GM20000 (cell line): ENCODE measurements at places on chromosomes 5 and 9.

- peak; percentile 57 for DNase-seq
These were observed 276.5 kb downstream of the ARHGEF28 start for GRCh38 chr5:73902327-73903051.

GRCh38 chr5:149317281-149318048, 27.8 kb upstream of the GRPEL2 start:
- DNase-seq: peak; percentile 71

- DNase-seq: no peak
These were observed 77.3 kb downstream of the AMBP start for GRCh38 chr9:114000671-114001409.

DNA sequence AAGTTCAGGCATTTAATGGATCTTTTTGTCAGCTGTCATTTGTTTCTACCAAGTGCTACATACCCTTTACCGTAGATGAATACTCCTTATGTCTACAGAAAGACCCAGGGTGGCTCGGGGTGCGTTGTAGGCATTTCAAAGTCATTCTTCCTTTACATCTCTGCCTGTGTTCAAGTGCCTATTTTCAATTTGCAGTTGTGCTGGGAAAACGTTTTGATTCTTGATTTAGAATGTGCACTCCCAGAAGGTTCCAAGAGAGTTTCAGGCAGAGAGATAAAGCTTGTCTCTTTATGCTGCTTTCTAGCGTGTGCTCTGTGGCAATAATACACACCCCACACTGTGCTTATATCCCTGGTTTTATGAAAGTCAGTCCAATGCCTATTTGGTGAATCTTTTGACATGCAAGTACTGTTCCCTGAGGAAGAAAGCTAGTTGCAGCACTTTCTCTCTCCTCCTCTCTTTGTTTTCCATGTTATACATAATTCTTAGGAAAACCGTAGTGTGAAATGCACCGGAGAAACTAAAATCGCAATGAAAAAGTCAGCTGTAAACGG, 828.1 kb upstream of the ZNF608 start:
- DNase-seq: no peak

- no peak for DNase-seq
These were observed 82.5 kb downstream of the NFIB start for GRCh38 chr9:14231196-14231990.

GRCh38 chr9:125284855-125285254, 23.2 kb downstream of the GAPVD1 start:
- DNase-seq: no peak

- no peak for DNase-seq
These were observed 60.2 kb upstream of the SRP19 start for GRCh38 chr5:112800891-112801290.

DNA sequence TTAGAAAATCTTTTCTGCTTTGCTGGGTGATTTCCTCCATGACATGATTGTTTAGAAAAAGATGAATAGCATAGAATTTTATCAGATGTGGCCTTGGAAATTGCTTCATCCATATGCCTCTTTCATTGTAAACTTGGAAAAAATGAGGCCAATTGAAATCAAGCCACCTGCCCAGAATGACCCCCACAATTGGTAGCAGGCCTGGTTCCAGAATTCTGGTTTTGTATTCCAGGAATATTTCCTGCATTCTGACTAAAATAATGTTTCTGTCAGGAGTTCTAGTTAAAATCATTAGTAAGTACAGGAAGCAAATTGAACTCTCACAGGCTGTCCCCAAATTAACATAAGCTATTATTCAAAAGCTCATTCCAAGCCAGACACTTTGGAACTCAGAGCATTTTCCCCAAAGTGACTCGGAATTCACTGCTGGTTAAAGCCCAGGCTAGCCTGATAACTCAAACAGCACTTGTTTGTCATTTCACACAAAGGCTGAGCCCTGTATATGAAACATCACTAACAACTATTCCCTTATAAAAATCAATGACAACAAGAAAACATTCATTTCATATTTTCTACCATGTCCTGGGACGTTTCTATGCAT, 75.1 kb upstream of the ADCY2 start:
- no peak for DNase-seq

- no peak for DNase-seq
These were observed 151.0 kb downstream of the FER start for GRCh38 chr5:108898707-108899106.

GRCh38 chr5:55324815-55325418, 17.1 kb downstream of the MTREX start:
- peak; percentile 25 for DNase-seq

- DNase-seq: no peak
These were observed 507.3 kb downstream of the CTNND2 start for GRCh38 chr5:11396917-11397316.

GRCh38 chr5:15007646-15008045, 136.1 kb upstream of the ANKH start:
- DNase-seq: no peak

DNA sequence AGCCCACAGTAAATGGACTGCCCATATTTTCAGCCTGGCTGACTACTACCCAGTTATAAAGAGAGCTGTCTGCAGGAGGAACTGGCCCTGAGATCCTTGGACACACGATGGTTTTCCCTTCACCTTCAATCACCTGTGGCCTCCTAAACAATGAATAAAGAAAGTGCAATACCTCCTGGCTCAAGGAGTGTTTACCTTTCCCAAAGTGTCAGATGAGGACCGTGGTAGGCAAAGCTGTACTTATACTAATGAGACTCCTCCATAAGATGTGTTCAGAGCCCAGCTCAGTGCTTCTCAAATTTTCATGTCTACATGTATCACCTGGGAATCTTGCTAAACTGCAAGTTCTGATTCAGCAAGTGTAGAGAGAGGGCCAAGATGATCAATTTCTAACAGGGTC, 284.5 kb upstream of the VLDLR start:
- DNase-seq: no peak

GRCh38 chr5:32984851-32985610, 273.9 kb downstream of the NPR3 start:
- DNase-seq: no peak

DNA sequence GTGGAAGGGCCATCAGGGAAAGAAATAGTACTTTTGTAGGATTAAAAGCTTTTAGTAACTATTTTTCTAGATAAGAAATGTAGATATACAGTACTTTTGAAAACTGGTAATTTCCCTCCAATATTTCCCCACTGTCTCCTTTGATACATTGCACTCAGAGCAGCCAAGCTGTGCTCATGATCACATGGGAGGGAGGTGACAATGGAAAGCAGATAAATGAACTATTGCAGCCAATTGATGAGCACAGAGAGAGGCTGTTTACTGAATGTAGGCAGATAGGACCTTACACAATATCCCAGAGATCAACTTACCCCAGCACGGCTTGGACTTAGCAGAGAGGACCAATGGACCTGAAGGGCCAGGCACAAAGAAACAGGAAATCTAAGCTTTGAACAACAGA, 178.0 kb upstream of the NREP start:
- DNase-seq: no peak

GRCh38 chr9:34072410-34072809, 23.7 kb upstream of the UBAP2 start:
- DNase-seq: no peak

DNA sequence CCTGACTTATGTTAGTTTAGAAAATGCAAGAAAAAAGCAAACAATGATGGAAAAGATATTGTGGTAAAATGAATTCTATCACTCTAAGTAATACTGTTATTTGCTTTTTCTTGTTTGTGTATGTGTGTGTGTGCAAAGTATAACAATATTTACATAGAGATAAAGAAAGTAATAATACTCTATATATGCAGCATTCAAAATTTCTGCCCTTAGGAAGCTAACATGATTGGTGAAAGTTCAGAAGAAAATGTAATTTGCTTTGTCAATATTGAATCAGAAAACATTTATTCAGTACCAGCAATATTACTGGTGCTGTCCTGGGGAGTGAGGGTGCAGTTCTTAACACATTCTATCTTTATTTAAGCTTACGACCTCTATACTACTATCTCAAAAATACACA, 12.9 kb upstream of the PRDM9 start:
- DNase-seq: no peak

DNA sequence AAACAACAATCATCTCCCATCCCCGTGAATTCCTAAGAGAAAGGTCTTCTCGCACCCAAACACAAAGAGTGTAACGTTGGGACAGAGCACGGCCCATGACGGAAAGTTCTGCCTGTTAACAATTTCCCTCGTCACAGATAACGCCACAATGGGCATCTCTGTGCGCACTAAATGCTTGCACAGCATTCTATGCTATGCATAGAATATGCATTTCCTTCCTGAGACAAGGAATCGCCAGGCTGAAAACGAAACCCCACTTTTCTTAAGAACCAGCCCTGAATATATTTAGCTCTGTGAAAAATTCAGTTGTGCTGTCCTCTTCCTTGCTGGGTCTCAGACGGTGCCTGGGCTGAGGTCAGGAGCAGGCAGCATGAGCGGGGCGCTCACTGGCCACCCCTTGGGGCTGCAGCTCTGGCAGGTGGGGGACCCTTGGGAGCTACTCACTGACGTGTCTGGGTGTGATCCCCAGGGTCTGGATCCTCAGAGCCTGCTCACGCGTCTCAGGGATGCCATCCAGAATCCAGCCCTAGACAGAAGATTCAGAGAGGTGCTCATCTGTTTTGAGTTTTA, 49.8 kb downstream of the AK8 start:
- no peak for DNase-seq

DNA sequence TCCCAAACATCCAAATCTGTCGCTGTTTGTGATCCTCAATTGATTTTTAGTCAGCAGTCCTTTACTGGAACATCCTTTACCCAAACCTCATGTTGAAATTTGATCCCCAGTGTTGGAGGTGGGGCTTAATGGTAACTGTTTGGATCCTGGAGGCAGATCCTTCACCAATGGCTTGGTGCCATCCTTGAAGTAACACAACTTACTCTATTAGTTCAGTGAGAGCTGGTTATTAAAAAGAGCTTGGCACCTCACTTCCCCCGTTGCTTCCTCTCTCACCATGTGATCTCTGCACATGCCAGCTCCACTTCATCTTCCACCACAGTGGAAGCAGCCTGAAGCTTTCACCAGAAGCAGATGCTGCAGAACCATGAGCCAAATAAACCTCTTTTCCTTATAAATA, 40.3 kb downstream of the DNAJB5 start:
- DNase-seq: no peak

GRCh38 chr5:171424726-171425125, 5.3 kb downstream of the FGF18 start:
- no peak for DNase-seq

DNA sequence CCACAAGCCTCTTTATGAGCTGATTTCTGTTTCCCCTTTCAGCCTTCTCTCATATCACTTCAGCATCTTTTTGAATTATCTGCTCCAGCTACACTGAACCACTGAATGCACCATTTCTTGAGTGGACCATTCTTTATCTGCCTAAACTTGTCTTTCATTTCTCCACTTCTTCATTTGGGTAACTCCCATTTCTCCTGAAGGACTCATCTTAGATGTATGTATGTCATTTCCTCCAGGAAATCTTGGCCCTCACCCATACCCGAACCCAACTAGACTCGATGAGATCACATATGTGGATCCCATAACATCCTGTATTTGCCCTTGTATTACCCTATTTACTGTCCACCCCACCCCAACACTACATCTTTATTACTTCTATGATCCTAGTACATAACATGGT, 249.8 kb downstream of the KIF4B start:
- DNase-seq: no peak

DNA sequence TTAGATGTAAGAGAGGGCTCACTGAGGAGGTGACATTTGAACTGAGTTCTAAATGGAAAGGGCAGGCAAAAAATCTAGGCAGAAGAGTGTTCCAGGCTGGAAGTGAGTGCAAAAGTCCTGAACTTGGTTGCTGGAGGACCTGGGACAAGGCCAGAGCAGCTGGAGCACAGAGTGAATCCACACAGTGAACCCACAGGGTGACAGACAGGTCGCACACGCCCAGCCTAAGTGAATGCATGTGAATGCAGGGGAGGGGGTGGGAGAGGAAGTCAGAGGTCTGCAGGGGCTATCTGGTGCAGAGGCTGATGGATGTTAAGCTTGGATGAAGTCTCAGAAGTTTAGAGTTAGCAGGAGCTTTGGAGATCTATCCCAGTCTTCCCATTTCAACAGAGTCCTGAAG, 556 bp upstream of the TTF1 start:
- no peak for DNase-seq

- DNase-seq: no peak
These were observed 85.5 kb downstream of the TEK start for GRCh38 chr9:27194401-27195091.
